ENCODE measurements at places on chromosomes 2 and 18.

DNA sequence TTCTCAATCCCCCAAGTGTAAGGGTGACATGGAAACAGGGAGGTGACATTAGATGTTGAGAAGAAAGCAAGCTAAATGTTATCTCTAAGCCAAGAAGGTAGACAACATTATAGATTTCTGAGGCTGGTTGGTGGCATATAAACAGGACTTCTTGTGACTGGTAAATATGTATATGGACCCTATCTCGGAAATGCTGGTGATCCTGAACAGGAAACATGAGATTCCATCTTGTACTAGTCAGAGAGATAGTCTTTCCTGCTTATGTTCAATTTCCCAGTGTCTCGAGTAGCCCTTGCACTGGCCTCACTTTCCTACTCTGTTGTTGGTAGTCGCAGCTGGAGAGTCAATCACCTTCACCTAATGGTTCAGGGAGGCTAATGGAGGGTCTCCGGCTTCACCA, 26.8 kb downstream of the MOGAT1 start:
- DNase-seq, result no peak

GRCh38 chr2:74741629-74742028, 87.6 kb downstream of the SEMA4F start:
- DNase-seq, result no peak

- DNase-seq, result no peak
Observed at GRCh38 chr2:113175042-113175628, 1.4 kb downstream of the PSD4 start.

DNA sequence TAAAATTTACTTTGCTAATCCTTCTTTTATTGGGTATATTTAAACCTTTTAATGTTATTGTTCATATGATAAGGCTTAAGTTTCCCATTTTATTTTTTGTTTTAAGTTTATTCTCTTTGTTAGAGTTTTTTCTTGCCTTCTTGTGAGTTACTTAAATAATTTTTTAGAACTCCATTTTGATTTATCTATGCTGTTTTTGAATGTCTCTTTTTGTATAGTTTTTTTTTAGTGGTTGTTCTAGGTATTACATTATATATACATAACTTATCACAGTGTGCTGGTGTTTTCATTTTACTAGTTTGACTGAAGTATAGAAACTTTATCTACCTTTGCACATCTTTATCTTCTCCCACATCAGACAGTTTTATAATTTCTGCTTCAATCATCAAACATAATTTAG, 49.4 kb upstream of the TGFA start:
- no peak for DNase-seq

DNA sequence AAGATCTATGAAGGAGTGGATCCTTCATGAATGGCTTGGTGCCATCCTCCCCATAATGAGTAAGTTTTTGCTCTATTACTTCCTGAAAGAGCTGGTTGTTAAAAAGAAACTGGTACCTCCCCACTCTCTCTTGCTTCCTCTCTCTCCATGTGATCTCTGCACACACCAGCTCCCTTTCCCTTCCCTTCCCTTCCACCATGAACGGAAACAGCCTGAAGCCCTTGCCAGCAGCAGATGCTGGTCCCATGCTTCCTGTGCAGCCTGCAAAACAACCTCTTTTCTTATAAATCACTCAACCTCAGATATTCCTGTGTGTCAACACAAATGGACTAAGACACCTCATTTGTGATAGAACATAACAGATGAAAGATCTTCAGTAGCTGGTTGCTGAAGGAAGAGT, 303.5 kb upstream of the ACVR2A start:
- no peak for DNase-seq

- no peak for DNase-seq
Observed at GRCh38 chr2:180508458-180508857, 471.9 kb upstream of the UBE2E3 start.

DNA sequence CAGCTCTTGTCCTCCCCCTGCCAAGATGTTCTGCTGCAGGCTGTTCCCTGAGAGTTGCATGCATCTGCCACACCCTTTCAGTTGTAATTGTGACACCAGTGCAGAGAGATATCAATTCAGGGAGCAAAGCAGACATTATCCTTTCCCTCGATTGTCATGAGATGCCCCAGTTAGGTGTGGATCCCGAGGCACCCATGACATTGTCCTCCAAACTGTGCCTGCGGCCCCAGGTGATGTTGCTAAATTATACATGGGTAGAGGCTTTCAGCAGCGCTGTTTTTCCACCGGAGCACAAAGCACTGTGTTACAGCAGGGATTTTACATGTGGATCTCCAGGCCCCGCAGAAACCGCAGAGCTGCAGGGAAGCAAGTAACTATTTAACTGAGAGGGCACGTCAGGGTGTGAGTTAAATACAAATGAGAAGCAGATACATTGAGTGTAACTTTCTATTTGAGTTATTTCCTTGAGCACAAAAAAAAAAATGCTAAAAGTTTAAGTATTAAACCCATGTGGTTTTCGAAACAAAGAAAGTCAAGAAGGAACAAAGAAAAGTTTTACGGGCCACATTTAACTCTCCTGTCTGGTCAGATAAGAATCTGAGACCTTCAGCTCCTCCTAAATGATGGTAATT, 90.3 kb upstream of the BCL2L11 start:
- DNase-seq, result peak; percentile 3

DNA sequence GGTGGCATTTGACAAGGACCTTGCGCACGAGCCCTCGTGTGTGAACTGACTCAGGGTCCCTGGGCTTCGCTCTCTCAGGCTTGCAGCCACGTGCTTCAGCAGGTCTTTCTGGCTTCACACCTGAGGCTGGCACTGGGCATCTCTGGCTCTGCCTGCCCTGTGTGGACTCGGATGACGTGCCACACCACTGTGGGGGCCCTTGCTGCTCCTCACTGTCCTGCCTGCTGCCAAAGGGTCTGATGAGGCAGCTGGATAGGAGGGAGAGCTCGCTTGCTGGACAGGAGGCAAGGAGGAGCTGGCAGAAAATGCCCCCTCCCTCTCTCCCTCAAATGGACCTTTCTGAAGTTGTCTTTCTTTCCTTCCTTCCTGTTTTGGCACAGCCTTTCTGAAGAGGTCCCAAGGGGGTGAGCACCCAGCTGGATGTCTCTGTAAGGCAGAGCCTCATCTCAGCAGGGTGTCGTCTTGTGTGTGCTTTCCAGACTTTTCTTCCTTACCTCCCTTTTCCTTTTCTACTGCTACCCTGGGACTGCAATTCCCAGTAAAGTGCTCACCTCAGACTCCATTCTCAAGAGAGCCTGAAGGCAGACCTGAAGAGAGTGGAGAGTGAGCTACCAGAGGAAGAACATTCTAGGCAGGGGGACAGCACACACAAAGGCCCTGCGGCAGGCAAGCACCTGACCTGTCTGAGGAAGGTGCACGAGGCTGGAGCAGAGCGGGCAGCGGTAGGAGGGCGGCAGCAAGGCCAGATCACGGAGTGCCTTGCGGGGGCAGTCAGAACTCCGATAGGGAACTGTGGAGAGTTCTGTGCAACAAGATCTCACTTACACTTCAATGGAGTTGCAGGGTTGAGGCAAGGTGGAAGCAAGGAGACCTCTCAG, 5.3 kb downstream of the PER2 start:
- DNase-seq, result no peak

GRCh38 chr2:9299161-9300100, 92.8 kb downstream of the ASAP2 start:
- DNase-seq, result peak; percentile 20

DNA sequence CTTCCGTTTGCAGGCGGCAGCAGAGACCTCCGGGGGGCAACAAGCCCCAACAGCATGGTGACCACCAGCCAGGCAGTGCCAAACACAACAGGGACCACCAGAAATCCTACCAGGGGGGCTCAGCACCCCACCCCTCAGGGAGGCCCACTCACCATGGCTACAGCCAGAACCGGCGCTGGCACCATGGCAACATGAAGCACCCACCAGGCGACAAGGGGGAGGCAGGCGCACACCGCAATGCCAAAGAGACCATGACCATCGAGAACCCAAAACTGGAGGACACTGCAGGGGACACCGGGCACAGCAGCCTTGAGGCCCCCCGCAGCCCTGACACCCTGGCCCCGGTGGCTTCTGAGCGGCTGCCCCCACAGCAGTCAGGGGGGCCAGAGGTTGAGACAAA, 192.9 kb downstream of the SMAD7 start:
- DNase-seq, result no peak

- no peak for DNase-seq
Observed at GRCh38 chr2:176063958-176064357, 19.8 kb downstream of the EVX2 start.

DNA sequence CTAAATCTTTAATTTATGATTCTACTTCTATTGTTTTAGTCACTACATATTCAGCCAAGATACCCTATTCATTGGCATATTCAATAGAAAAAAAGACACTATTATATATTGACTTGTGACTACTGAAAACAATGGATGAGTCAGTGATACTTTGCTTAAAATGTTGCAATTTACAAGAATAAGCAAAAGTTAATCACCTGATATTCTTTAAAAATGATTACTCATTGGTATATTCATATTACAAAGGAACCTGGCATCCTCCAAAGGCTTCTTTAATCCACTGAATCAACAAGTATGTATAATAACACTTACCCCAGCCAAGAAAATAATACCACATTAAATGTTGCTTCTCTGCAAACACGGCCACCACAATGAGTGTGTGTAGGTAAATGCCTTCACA, 87.8 kb downstream of the CALCRL start:
- DNase-seq, result no peak

- DNase-seq, result no peak
Observed at GRCh38 chr2:33619028-33619427, 19.9 kb upstream of the FAM98A start.

- DNase-seq, result no peak
Observed at GRCh38 chr2:144324446-144325045, 195.4 kb downstream of the ZEB2 start.

GRCh38 chr18:78814766-78815165, 164.9 kb upstream of the SALL3 start:
- no peak for DNase-seq

GRCh38 chr18:48824231-48824970, 126.4 kb downstream of the SMAD7 start:
- DNase-seq, result no peak

DNA sequence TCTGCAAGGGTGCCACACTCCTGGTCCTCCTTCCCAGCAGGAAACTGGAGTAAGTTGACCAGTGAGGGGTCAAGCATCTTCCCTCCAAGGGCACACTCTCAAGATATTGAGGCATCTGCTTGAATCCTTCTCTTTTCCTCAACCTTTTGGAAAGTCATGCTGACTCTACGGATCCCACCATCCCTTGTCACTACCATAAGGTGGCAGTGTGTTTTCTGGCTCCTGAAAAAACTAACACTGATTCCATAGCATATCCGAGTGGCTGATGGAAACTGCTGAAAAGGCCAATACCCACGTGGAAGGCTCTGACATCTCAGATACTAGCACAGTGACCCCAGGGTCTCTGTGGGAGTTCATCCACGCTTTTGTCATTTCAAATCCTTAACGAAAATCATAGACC, 37.1 kb downstream of the GPR45 start:
- DNase-seq, result no peak

- DNase-seq, result no peak
Observed at GRCh38 chr18:75167759-75168618, 41.0 kb downstream of the PTGR3 start.

- DNase-seq, result peak; percentile 97
Observed at GRCh38 chr2:37713258-37713700, 41.8 kb upstream of the CDC42EP3 start.

- DNase-seq, result peak; percentile 10
Observed at GRCh38 chr2:216911886-216912285, 52.0 kb upstream of the TNP1 start.

DNA sequence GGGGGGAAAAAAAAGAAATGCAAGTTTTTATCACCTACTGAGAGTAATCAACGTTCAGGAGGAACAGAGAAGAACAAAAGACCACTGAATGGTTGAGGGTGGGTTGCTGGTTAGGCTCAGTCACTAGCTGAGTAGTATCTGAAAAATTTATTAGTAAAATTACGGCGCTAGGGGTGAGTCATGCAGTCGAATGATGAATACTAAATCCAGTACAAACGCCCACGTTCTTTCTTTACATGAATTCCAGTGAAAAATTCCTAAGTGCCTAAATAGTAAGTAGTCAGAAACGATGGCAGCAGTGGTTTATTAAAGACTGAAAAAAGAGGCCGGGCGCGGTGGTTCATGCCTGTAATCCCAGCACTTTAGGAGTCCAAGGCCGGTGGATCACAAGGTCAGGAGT, 52.0 kb downstream of the TEKT4 start:
- DNase-seq, result no peak

DNA sequence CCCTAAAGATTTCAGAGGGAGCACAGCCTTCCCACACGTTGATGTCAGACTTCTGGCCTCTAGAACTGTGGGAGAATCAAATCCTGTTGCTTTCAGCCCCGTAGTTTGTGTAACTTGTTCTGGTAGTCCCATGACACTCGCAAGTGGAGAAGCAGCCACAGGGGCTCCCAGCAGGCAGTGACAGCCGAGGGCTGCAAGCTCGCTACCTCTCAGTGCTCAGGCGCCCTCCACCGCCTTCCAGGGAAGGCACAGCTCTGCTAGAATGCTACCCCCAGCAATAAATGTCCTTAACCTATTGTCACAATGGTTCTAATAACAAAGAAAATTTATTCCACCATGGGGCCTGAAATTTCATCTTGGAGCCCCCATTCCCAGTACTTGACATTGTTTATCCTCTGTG, 143.1 kb upstream of the ZNF236 start:
- no peak for DNase-seq

- no peak for DNase-seq
Observed at GRCh38 chr2:10413503-10413902, 34.6 kb downstream of the ODC1 start.

DNA sequence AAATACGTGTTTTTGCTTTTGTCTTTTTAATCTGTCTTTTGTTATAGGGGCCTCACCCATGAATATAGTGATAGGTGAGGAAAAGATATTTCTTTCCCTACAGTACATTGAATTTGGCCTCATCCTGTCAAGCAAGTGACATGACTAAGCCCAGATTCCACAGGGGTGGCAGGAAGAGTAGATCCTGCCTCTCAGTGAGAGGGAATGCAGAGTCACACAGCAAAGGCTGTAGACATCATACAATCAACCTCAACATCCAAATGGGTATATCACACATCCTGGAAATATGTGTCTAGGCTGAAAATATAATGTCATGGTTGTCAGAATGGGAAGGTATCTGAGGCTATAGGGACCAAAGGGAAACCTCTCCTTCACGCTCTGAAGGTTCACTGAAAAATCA, 269.6 kb downstream of the CDH20 start:
- peak; percentile 67 for DNase-seq

DNA sequence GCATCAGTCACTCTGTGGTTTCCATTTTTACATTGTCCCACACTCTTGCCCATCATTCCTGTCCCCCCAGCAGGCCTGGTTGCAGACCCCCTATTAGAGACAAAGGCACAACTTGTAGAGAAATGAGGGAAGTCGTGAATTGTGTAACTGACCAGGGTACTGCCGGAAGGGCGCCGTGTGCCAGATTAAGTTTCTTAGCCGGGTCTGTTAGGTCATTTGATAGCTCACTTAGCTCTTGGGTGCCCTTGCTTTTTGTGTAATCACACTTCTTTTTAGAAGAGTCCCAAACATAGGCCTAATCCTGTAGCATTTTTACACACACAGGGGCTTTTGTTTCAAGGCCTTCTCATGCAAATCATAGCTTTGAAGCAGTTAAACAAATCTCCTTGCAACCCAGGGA, 87.2 kb downstream of the CTAGE1 start:
- no peak for DNase-seq

- no peak for DNase-seq
Observed at GRCh38 chr2:40344364-40344763, 107.5 kb downstream of the SLC8A1 start.

- no peak for DNase-seq
Observed at GRCh38 chr18:7757175-7757574, 190.1 kb downstream of the PTPRM start.

All from fibroblast of skin of right quadriceps (primary cell).